Endothelial cell (in vitro differentiated cells): ENCODE measurements at places on chromosomes 7 and 10.

GRCh38 chr7:102472126-102473041 is 6.3 kb downstream of the POLR2J start:
- no peak for DNase-seq

- DNase-seq: no peak
These were observed 549.1 kb downstream of the XPNPEP1 start for GRCh38 chr10:109374215-109374614.

DNA sequence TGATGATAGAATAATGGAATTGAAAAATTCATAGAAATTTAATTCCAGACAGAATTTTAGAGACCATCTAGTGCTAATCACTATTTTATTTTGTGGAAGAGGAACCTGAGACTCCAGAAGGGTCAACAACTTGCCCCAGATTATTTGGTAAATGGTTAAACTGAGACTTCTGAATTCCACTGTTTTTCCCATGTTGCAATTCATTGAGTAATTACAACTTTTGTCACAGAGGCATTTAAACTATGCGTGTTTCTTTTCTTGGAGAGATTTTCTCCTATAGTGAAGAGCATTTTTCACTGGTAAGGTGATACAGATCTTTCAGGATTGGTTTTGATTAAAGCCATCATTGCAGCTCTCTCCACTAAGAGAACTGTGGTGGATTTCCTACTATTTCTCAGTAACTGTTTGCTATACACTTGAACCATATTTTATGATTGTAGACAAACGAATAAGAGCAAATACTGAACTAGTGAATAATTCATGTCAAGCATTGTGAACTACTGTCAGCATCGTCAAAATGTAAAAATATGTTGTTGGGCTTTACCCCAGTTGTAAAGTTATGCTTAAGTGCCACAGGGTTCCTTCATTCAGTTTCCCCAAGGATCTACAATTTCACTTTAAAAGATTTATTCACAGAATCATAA is 26.5 kb downstream of the LRGUK start:
- no peak for DNase-seq

GRCh38 chr10:22489975-22490374 is 144.7 kb downstream of the SPAG6 start:
- DNase-seq: no peak

DNA sequence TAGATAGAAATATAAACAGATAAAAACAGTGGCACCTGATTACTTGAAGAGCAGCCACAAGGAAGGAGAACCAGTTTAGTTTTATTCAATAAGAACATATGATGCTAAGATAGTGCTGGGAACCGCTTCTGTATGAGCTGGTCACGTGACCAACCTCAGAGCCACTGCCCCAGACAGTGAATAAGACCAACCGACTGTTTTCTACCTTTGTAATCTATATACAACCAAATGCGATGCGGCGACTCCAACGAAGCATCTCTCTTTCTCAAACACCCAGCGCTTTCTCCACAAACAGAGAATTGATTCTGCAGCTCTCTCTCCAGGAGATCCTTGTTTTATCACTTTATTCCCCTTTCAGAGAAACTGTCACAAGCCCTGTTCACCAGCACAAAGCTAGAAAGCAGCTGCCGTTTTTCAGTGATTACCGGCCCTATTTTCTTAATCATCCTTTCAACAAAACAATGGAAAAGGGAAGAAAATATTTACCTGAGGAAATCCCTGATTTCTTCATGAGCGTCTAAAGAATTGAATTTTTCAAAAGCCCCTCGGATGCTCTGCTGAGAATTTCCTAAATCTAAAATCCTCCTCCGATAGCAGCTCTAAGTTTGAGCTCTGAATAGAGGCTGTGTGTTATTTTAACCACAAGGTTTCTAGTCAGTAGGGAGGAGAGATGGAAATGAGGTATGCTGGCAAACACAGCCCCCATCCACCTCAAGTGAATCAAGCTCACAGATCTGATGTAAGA is 55.7 kb upstream of the JCAD start:
- no peak for DNase-seq

GRCh38 chr10:113945075-113945686 is 90.7 kb downstream of the NHLRC2 start:
- no peak for DNase-seq

GRCh38 chr7:113179313-113179712 is 61.0 kb upstream of the SMIM30 start:
- DNase-seq: no peak
